ENCODE measurements at places on chromosomes 2 and 18.

- DNase-seq: no peak
Measured at GRCh38 chr2:80061881-80062280, 242.7 kb downstream of the LRRTM1 start.

DNA sequence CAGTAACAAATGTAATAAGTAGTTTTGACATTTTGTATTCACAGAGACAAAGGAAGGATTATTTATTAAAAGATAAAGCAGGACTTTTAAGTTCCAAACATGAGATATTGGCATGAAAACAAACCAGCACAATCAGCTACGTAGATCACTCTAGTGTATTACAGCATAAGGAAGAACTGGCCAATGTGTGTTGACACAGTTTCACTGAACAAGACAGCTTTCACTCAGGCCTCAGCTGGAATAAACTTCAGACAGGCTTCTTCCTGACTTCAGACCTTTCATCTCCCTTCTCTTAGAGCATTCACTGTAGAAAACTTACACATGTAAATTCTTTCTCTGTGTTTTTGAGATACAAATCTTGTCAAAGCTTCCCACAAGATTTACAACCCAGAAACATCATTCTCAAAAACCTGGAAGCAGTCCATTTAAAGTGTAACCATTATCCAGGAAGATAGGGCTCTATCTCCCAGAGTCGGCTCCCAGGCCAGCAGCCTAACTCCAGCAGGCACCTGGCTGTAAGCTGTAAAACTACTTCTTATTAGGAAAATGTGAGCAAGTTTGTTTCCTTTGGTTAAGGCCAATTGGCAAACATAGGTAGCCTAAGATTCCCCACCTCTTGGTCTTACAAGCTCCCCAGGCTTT, 768.3 kb upstream of the CDH7 start:
- DNase-seq: no peak

- no peak for DNase-seq
Measured at GRCh38 chr2:33607251-33607721, 8.2 kb upstream of the FAM98A start.

GRCh38 chr18:13335903-13336302, 117.3 kb downstream of the LDLRAD4 start:
- no peak for DNase-seq

DNA sequence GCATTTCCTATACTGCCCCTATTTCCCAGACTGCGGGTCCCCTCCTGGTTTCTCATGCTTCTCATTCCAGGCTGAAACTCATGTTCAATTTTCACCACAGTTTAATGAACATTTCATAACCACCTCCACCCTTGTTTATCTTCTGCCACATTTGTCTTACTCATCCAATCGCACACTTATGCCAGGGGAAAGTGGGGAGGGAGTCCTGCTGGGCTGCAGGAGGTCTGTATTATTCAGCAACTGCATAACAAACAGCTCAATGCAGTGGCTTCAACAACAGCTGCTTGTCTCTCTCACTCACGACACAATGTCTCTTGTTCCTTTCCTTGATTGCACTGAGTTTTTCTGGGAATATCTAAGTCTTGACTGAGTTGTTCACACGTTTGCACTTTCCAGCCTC, 106.0 kb downstream of the ZNF519 start:
- no peak for DNase-seq

- DNase-seq: no peak
Measured at GRCh38 chr18:75809926-75810255, 382.4 kb upstream of the SMIM21 start.

GRCh38 chr2:53040536-53041229, 726.9 kb upstream of the CHAC2 start:
- no peak for DNase-seq
